Renal pelvis (tissue), 12 donors: ENCODE measurements at places on chromosomes 2 and 18. TPM values are rescaled to one million over a fixed set of nuclear protein-coding genes. Genes with fewer than 3 reads are reported as not detected.

Gene CPS1
- polyA plus RNA-seq: 3.2 TPM

Gene PARD6G
- polyA plus RNA-seq: 31.1 TPM

GRCh38 chr2:198054299-198054698 lies 249.9 kb downstream of the PLCL1 start:
- DNase-seq: no peak

GRCh38 chr2:70103531-70104061 lies 16.3 kb downstream of the PCBP1 start:
- DNase-seq: no peak

Gene B3GNT7
- 5.0 TPM for polyA plus RNA-seq
